Activated CD4-positive, alpha-beta T cell treated with anti-CD3 and anti-CD28 coated beads, Interleukin-2, amount 10 ng/mL, durations not matched to agents 7 days and 5 days (primary cell): ENCODE measurements at places on chromosomes 11 and 22. TPM values are rescaled to one million over a fixed set of nuclear protein-coding genes. Genes with fewer than 3 reads are reported as not detected.

DNA sequence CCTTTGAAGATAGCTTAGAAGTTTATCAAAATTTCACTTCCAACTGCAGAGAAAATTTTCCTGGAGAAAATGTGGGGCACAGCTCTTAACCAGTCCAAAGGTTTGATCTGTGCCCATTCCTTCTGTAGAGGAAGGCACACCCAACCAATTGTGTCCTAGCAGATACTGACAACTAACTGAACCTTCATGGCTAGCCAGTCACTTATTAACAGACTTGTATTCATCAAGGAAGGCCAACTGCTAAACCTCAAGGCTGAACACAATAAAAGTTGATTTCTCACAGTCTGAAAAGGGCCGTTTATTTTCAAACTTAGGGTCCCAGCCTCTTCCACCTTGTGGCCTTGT, 19.5 kb downstream of the SYT13 start:
- no peak for DNase-seq
- no peak overlapping the region for H3K4me3 ChIP-seq
- no peaks in the 10 kb centered on the region for H3K4me1 ChIP-seq
- peaks cover 18% of the 10 kb centered on the region for H3K27me3 ChIP-seq
- H3K27ac ChIP-seq, result no peak overlapping the region
- no peaks in the 10 kb centered on the region for H3K36me3 ChIP-seq

Gene FGF19
- total RNA-seq, result not detected

Gene OTOG
- not detected for total RNA-seq

- no peaks in the 10 kb centered on the region for H3K27me3 ChIP-seq
- peaks cover 61% of the 10 kb centered on the region for H3K36me3 ChIP-seq
- H3K4me1 ChIP-seq, result peaks cover 64% of the 10 kb centered on the region
- H3K27ac ChIP-seq, result no peak overlapping the region
- no peak overlapping the region for H3K4me3 ChIP-seq
These were observed 27.4 kb upstream of the YPEL1 start for GRCh38 chr22:21762712-21763581.

DNA sequence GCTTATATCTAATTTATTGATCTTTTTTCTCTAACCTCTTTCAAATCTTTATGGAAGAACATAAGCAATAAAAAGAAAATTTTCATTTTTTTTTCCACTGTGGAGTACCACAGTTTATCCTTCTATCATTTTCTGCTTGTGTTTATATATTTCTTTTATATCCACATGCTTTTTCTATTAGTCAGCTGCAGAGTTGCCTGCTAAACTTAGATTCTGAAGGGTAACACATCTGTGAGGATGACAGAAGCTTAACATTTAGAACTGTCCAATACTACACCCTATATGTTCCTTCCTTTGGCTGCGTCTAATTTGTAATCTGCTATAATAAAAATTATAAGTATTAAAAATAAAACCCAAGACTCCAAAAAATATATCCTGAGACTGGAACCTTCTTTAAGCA, 20.8 kb downstream of the CCDC90B start:
- no peak overlapping the region for H3K27ac ChIP-seq
- no peak for DNase-seq
- H3K4me3 ChIP-seq, result no peak overlapping the region
- H3K36me3 ChIP-seq, result peaks cover 52% of the 10 kb centered on the region
- H3K27me3 ChIP-seq, result no peaks in the 10 kb centered on the region

Gene ARHGAP42
- total RNA-seq, result 0.10 TPM

DNA sequence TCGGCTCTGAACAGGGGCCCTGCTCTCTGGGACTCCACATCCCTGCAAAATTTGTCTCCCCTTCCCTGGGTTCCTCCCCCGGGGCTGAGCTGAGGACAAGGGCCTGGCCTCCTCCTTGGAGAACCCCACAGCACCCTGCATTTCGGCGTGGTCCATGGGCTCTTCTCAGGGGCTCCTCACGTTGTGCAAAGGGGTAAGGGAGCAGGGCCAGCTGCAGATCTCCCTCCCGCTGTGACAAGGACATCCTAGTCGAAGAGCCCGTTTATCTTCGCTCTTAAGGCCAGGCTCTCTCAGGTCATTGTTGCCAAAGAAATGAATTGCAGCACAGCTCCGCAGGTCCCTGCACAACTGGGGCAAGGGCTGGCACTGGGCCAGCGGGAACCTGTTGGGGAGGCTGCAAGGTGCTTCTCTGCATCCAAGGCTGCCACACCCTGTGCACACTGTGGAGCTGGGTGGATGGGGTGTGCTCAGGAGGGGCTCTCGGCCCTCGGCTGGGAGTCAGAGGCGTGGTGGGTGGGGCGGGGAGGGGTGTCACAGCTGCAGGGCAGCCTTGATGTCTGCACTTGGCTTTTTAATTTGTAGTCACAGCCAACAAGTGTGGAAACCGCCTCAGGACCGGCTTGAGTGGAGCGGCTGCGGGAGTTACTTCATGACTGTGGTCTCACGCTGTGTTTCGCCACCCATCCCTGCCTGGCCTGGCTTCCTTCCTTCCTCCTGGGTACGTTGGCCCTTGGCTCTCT, 26.6 kb upstream of the SEPTIN5 start:
- H3K27ac ChIP-seq, result no peak overlapping the region
- peaks cover 19% of the 10 kb centered on the region for H3K27me3 ChIP-seq
- no peak overlapping the region for H3K4me3 ChIP-seq
- no peaks in the 10 kb centered on the region for H3K4me1 ChIP-seq
- no peak for DNase-seq

Gene CHRM1
- not detected for total RNA-seq

DNA sequence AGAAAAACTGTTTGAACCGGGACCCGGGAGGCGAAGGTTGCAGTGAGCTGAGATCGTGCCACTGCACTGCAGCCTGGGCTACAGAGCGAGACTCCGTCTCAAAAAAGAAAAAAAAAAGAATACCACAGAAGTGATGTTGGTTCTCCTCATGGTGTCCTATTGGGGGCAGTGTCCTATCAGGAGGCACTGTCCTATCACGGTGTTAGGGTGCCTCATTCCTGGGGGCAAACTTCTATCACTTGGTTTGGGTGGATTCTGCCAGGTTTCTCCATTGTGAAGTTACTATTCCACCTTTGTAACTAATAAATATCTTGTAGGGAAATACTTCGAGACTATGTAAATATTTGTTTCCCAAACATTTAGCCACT, 19.6 kb downstream of the PRR14L start:
- DNase-seq, result no peak
- peaks cover 17% of the 10 kb centered on the region for H3K36me3 ChIP-seq
- H3K27ac ChIP-seq, result no peak overlapping the region
- no peak overlapping the region for H3K4me3 ChIP-seq
- no peaks in the 10 kb centered on the region for H3K27me3 ChIP-seq

DNA sequence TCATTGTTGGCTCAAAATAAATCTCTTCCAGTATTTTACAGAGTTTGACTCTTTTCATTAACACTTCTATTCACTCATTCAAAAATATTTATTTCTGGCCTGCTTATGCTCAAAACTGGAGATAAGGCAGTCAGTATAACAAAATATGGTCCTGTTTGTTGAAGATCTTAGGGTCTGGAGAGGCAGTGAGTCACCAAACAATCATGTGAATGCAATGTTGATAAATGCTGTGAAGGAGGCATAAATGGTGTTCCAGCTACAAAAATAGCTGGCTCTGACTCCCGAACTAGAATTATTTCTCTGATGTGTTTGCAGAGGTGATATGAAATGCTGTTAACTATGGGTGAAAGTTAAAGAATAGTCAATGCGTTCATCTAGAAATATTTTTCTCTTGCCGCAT, 390.6 kb downstream of the AASDHPPT start:
- no peaks in the 10 kb centered on the region for H3K27me3 ChIP-seq
- no peak overlapping the region for H3K4me3 ChIP-seq
- DNase-seq, result no peak
- H3K36me3 ChIP-seq, result no peaks in the 10 kb centered on the region
- no peaks in the 10 kb centered on the region for H3K4me1 ChIP-seq

GRCh38 chr22:45064313-45065278, 54.8 kb upstream of the PHF21B start:
- no peaks in the 10 kb centered on the region for H3K27me3 ChIP-seq
- no peak for DNase-seq
- H3K4me3 ChIP-seq, result no peak overlapping the region
- H3K4me1 ChIP-seq, result peaks cover 7% of the 10 kb centered on the region
- H3K27ac ChIP-seq, result no peak overlapping the region
- H3K36me3 ChIP-seq, result no peaks in the 10 kb centered on the region

DNA sequence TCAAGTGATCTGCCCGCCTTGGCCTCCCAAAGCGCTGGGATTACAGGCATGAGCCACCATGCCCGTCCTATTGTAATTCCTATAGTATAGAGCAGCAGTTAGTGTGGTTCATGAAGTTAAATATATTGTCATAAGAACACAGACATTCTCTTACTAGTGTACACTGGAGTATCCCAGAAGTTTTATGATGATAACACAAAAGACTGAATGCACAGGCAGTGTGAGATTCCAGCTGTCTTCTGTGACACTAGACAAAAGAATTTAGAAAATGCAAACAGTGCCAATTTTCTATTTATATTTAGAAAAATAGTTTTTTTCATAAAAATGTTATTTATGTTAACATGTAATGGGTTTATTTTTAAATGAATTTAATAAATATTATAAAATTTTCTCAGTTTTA, 39.4 kb upstream of the RBX1 start:
- no peak overlapping the region for H3K27ac ChIP-seq
- peaks cover 6% of the 10 kb centered on the region for H3K36me3 ChIP-seq
- no peaks in the 10 kb centered on the region for H3K27me3 ChIP-seq
- no peaks in the 10 kb centered on the region for H3K4me1 ChIP-seq
- H3K4me3 ChIP-seq, result no peak overlapping the region

- H3K4me3 ChIP-seq, result no peak overlapping the region
- H3K27me3 ChIP-seq, result no peaks in the 10 kb centered on the region
- no peak overlapping the region for H3K27ac ChIP-seq
- peaks cover 25% of the 10 kb centered on the region for H3K4me1 ChIP-seq
- H3K36me3 ChIP-seq, result peaks cover 25% of the 10 kb centered on the region
These were observed 8.0 kb downstream of the RAB6A start for GRCh38 chr11:73752903-73753302.

DNA sequence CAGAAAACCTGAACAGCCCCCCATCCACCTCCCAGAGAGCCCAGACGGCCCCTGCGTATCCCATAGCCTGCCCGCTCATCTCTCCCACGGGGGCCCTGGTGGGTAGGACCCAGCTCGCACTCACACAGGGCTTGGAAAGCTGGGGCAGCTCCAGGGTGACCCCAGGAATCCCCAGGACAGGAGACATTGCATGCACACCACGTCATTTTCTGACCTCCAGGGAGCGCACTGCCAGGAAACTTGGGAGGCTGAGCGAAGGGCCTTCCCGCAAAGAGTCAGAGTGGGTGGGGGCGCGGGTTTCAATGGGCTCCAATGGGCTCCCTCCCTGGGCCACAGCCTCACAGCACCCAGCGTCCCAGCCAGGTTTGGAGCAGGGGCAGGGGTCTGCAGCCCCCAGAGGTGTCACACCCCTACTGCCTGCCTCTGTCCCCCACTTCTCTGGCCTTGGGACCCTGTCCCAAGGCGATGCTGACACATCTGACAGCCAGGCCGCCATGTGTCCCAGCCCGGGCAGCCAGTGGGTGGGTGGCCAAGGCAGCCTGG, 8.2 kb upstream of the SYT8 start:
- H3K4me1 ChIP-seq, result no peaks in the 10 kb centered on the region
- H3K27ac ChIP-seq, result no peak overlapping the region
- H3K36me3 ChIP-seq, result no peaks in the 10 kb centered on the region

Gene ZNF280B
- 2.5 TPM for total RNA-seq

Gene YPEL4
- total RNA-seq, result 0.17 TPM

DNA sequence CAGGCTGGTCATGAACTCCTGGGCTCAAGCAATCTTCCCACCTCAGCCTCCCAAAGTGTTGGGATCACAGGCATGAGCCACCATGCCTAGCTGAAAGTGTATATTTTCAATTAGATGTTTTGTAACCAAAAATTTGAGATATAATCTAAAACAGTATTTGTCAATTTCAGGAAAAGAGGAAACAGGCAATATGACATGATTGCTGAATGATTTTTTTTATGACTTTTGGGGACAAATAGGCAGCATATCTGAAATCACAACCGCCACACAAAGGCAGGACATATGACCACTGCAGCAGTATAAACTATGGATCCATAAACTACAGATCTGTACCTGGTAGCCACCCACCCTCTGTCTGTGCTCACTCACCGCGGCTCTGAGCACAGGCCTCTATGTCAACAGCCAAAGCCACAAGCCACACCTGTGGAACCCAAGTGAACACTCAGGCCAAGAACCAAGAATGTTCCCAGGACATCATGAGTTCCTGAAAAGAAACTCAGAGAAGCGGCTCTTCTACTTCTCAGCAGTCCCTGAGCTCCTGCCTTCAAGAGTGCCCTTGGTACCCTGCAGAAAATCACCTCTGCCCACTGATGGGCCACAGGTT, 22.5 kb downstream of the PISD start:
- H3K36me3 ChIP-seq, result peaks cover 15% of the 10 kb centered on the region
- DNase-seq, result no peak
- H3K27me3 ChIP-seq, result no peaks in the 10 kb centered on the region
- peaks cover 42% of the 10 kb centered on the region for H3K4me1 ChIP-seq

GRCh38 chr11:35173616-35174566, 34.9 kb downstream of the CD44 start:
- H3K4me1 ChIP-seq, result peaks cover 95% of the 10 kb centered on the region
- no peaks in the 10 kb centered on the region for H3K27me3 ChIP-seq
- H3K27ac ChIP-seq, result peak overlapping the region; percentile 90
- H3K4me3 ChIP-seq, result peak overlapping the region; percentile 54
- peaks cover 81% of the 10 kb centered on the region for H3K36me3 ChIP-seq
- DNase-seq, result peak; percentile 27

Gene OR2D2
- total RNA-seq, result not detected

Gene SLC1A2
- not detected for total RNA-seq

Gene CCDC116
- 0.42 TPM for total RNA-seq

GRCh38 chr11:13955971-13956421, 6.5 kb upstream of the SPON1 start:
- H3K36me3 ChIP-seq, result no peaks in the 10 kb centered on the region
- DNase-seq, result peak; percentile 67
- no peak overlapping the region for H3K4me3 ChIP-seq
- peaks cover 39% of the 10 kb centered on the region for H3K27me3 ChIP-seq
- no peak overlapping the region for H3K27ac ChIP-seq

GRCh38 chr11:86688398-86689179, 16.2 kb upstream of the ME3 start:
- peaks cover 8% of the 10 kb centered on the region for H3K4me1 ChIP-seq
- H3K27ac ChIP-seq, result no peak overlapping the region
- no peaks in the 10 kb centered on the region for H3K36me3 ChIP-seq
- no peak overlapping the region for H3K4me3 ChIP-seq
- DNase-seq, result no peak
- H3K27me3 ChIP-seq, result peaks cover 2% of the 10 kb centered on the region

DNA sequence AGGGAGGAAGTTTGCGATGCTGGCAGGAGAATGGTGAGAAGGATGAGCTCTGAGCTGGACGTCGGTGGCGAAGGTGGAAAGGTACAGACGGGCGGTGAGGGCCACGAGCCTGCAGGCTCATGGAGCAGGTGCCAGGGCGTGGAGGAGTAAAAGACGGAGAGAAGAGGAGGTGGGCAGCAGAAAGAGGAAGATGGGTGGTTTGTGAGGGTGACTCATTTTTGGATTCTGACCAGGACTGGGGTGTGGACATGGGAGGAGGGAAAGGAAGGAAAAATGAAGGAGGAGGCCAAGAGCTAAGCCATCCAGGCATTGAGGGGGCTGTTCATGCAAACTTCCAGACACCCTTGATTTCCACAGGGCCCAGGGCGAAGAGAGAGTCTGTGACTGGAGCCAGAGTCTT, 3.5 kb downstream of the ZDHHC24 start:
- peak overlapping the region; percentile 42 for H3K27ac ChIP-seq
- peaks cover under 1% of the 10 kb centered on the region for H3K27me3 ChIP-seq
- H3K4me1 ChIP-seq, result peaks cover 27% of the 10 kb centered on the region
- H3K4me3 ChIP-seq, result no peak overlapping the region
